ENCODE measurements at places on chromosomes 12 and 14. TPM values are rescaled to one million over a fixed set of nuclear protein-coding genes. Genes with fewer than 3 reads are reported as not detected.

Gene GLT8D2
- polyA plus RNA-seq = not detected

Gene CACNA2D4
- polyA plus RNA-seq = 136 TPM

Gene LBHD2
- 0.95 TPM for polyA plus RNA-seq

- DNase-seq = no peak
These were observed 5.1 kb upstream of the ENDOU start for GRCh38 chr12:47730341-47730744.

GRCh38 chr12:131642101-131642540 is 68.8 kb upstream of the SFSWAP start:
- DNase-seq = peak; percentile 9

GRCh38 chr14:29061702-29062101 is 295.1 kb downstream of the FOXG1 start:
- DNase-seq = no peak

DNA sequence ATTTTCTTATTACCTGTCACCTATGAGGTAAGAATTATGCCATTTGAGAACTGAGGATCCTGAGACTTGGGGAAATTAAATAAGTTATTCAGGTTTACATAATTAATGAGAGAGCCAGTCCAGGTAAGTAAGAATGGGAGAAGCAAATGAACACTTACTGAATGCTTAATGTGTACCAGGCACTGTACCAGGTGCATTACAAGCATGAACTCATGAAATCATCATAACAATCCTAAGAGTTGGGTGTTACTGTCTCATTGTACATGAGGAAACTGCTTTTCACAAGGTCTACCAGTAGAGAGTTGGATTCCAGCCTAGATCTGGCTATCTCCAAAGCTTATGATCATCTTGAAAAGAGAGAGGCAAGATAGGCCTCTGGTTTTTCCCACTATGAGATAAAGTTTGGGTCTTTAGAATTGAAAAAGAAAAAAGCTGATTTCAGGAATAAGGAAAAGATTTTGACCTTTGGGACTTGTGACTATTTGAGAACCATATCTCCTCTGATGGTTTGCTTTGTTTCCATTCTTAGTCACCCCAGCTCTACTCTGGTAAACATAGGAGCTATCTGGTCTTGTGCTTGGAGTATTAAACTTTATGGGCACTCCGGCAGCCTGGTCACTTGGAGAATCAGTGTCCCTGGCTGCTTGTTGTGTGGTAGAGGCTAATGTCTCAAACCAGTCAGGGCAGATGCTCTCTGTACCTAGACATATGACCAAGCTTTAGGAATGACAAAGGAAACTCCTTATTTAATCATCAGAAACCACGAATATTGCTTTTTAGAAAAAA is 48.0 kb downstream of the PTHLH start:
- DNase-seq = no peak

DNA sequence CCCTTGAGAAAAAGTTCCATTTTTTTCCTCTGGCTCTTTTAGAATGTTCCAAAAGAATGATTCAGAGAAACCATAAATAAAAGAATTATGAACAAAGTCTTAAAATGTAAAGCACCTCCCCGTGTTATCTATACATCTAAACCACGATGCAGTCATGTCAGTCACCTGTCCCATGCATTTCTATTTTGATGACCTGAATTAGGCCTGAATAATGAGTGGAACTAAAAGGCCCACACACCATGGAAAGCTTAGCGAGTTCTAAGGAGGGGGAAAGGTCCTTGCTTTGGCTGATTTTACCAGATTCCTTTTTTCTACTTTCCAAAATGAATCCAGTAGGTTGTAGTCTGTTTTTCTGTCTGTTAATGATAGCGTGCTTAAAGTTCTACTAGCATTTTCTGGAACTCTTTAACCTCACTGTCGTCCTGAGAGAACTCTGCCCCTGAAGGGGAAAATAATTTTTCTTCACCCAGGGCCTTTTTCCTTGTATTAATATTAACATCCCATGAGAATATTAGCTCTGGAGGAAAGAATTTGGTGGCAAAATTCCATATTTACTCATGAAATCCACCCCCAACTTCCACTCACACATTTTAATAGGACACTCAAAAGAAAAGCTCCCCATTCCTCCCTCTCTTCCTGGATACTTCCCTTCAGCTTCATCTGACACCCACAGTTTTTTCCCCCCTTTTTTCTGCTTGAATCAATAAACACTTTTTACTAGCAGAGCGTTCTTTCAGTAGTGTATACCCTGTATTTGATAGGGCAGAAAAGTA is 266.3 kb upstream of the DIO2 start:
- no peak for DNase-seq

GRCh38 chr14:100773331-100774163 is 46.9 kb downstream of the DLK1 start:
- no peak for DNase-seq

All from HepG2 (cell line).